ENCODE measurements at places on chromosomes 16 and 17.

- DNase-seq = no peak
These were observed 23.8 kb downstream of the LITAF start for GRCh38 chr16:11562941-11563340.

- no peak for DNase-seq
These were observed 43.2 kb downstream of the CUEDC1 start for GRCh38 chr17:57911834-57912673.

DNA sequence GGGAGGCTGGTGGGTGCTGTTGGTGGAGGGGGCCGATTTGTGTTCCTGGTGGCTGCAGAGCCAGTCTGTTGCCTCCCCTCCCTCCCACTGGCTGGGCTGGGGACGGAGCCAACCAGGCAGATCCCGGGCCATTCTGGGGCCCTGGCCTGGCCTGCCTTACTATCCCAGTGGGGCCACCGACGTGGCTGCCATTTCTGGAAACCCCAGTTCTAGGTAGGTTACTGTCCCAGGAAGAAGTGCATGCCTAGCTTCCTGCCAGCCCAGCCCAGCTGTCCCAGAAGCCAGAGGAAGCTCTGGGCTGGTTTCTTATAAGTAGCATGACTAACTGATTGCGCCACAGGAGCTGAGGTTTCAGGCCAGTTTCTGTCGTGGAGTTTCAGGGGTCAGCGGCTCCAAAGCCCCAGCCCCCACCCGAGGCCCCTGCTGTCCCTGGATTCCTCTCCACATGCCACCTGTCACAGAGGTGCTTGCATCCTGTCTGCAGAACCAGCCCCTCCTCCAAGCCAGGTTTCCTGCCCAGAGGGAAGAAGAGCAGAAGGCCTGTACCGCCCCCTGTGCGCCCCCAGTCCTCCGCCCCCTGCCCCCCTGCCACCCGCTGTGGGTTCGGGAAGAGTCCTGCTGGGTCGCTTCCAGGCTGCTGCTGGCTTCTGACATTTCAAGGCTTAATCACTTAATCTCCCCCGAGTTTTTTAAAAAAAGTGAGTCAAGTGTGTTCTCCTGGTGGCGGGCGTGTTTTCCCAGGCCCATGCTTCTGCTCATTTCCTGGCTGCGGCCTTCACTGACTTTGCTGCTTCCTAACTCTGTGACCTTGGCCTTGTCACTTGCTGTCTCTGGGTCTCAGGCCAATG lies 13.2 kb downstream of the IL4R start:
- peak; percentile 90 for DNase-seq

DNA sequence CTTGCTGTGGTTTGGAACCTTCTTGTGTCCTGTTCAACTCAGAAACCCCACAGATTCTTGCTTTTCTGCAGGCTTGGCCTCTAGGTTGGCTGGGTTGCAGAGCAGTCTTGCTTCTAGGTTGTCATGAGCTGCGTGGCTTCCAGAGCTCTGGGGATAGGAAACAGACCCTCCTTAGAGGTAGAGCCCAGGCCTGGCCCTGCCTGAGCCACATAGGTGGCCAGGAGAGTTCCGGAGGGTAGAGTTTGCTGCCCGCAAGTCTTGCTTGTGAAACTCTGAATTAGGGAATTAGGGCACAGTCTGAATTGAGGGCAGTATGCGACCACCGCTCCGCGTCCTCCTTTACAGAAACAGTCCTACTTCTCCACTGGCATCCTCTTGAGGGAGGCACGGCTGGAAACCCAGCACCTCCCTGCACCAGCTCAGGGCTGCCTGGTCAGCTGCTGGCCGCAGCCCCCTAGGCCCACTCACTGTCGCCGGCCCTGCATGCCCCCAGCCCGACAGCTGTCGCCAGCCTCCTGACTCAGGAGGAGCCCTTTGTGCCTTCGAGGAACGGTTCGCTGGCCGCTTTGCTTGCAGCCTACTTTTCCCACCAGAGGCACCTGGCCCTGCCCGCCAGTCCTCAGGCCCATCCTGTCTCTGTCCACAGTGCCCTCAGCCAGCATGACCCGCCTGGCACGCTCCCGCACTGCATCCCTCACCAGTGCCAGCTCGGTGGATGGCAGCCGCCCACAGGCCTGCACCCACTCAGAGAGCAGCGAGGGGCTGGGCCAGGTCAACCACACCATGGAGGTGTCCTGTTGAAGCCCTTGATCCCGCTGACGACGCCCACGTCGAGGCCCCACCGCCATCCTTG lies 4.3 kb upstream of the SETD6 start:
- no peak for DNase-seq

DNA sequence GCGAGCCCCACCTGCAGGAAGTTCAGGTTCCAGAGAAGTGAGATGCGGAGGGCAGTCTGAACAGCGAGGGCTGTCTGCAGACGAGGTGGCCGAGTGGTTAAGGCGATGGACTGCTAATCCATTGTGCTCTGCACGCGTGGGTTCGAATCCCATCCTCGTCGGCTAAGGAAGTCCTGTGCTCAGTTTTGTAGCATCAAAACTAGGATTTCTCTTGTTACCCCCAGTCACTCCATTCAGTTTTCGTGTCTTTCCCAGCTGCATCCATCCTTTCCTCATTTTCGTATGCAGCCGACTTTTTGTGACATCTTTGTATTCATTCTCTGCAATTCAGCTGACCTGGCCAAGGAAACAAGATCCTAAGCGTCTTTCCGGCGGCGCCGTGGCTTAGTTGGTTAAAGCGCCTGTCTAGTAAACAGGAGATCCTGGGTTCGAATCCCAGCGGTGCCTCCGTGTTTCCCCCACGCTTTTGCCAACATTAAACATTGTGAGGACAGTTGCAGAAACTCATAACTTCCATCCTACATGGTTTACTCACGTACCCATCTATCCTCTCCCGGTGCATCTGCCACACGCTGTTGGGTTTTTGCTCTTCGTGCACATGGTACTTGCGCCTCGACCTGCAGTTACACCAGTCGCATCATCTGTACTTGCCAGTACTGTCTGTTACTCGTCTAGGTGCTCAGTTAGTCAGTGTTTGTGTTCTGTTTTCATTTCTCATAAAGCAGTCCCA lies 3.0 kb downstream of the BORCS6 start:
- peak; percentile 86 for DNase-seq

DNA sequence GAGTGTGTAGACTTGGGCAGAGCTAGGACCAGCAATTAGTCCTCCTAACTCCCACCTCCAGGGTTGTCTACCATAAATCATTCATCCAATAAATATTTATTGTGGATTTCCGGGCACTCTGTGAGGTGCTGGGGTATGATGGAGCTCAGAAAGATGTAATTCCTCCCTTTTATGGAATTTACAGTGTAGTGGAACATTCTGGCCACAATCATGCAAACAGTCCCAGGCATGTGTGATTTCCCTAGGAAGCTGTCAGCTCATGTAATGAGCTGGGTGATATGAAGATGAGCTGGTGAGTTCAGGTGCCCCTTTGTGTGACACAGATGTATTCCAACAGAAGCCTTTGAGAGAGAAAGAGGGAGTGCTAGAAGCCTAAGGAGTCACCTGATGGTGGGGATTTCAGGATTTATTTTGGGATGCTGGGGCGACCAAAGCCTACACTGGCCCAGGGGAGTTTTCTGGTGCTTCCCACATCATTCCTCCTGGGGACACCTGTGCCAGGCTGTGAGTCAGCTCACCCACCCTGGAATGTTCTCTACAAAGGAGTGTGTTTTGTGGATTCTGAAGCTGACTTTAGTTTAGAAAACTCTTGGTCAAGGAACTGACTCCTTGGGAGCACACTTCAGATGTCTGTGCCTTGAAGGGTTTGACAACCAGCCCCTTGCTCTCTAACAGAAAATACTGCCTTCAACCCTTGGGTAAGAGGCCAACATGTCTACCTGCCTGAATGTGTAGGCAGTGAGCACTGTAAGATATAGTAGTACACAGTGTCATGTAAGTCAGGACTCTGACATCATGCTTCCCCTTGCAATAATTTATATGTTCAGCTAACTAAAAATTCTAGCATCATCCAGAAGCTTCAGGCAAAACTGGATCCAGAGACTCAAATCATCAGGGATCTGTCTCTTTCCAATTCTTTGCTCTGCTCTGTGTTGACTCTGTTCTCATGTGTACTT lies 42.9 kb downstream of the HS3ST4 start:
- no peak for DNase-seq

DNA sequence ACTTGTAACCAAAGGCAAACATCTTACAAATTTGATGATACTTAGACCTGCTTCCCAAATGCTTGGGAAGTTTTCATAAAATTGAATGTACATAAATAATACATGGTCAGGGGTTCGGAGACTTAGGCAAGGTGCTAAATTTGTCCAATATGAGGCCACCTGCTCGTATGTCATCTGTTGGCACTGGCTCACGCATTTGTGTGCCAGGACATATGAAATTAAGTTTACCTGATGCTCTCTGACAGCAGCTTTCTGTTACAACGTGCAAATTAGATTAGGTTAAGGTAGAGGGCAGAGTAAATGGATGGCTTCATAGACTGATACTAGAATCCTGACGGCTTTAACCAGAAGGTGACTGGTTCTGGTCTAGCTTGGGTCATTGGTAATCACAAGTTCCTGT lies 970.3 kb upstream of the RBFOX1 start:
- no peak for DNase-seq

Measured in epithelial cell of prostate (primary cell).